ENCODE measurements at places on chromosomes 6 and 20. TPM values are rescaled to one million over a fixed set of nuclear protein-coding genes. Genes with fewer than 3 reads are reported as not detected.

DNA sequence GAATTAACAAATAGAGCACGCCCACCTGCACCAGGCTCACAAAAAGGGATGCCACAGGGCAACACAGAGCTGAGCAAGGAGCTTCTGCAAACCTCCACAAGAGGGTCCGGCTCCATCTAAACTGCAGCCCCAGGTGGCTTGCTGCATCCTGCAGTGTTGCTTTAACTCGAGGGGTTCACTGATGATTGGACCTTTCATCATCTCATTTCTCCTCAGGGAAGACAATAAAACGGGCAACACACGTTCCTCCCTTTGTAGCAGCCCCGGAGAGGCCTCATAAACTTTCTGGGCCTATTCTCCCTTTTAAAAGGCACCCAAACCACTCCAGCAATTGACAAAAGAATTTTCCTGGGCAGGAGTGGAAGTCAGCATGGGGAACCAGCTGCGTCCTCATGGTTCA is 161.5 kb upstream of the CDH4 start:
- no peak for DNase-seq

GRCh38 chr20:64181391-64181790 is 17.1 kb downstream of the MYT1 start:
- DNase-seq = no peak

- DNase-seq = no peak
Measured at GRCh38 chr6:88248709-88249321, 82.7 kb upstream of the CNR1 start.

- DNase-seq = no peak
Measured at GRCh38 chr6:76631622-76632021, 559.2 kb upstream of the IMPG1 start.

DNA sequence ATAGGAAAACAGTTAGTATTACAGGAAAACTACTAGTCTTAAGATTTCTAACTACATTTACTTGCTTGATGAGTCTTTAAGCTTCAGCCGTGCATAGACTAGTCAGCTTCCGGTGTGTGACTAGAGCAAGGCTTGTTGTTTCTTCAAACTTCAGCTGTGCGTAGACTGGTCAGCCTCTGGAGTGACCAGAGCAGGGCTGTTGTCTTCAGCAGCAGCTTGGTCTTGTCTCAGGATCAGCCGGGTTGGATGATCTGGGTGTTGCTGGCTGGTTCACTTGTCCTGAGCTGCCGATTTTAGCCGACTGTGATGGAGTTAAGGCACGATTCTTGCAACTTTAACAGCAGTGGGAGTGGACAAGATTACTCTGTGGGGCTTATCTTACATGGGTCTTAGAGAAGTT is 44.7 kb downstream of the HLA-C start:
- no peak for DNase-seq

DNA sequence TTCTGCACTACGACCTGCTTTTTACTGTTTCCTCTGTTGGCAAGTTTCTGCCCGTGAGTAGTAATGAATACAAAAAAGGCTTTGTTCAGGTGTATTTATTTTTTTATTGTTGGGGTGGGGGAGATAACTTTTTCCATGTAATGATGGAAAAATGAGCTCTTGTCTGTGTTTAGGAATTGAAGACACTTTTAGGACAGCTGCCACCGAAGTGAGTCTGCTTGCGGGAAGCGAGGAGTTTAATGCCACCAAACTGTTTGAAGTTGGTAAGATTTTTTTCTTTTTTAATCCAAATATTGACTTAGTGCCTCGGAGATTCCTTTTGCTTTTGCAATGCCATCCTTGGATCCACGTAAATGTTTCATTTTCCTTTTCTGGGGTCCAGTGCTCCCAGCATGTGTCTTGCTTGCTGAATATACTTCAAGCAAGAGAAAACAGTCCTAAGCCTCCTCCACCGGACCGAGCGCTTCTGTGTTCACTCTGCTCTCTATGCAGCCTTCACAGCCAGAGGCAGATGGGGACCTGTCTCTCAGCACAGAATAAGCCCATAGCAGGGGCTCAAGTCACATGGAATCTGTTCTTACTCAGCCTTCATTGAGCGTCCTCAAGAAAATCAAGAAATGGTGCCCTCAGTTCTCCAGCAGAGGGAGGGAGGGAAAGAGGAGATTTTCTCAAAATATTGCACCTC is 71.3 kb downstream of the ISM1 start:
- no peak for DNase-seq

GRCh38 chr6:87124074-87124473 is 29.2 kb upstream of the CGA start:
- no peak for DNase-seq

The GHRH gene
- total RNA-seq = not detected

The PKIB gene
- total RNA-seq = 0.43 TPM

The USP49 gene
- 6.5 TPM for total RNA-seq

The CASS4 gene
- total RNA-seq = 9.1 TPM
